ENCODE measurements at places on chromosomes 16 and 17.
A peak's percentile ranks its signal among the peaks of the same experiment; 100 is the strongest.

GRCh38 chr16:47052666-47053640, 79.5 kb upstream of the DNAJA2 start:
- no peak for DNase-seq

GRCh38 chr16:27237219-27238015, 31.2 kb downstream of the NSMCE1 start:
- DNase-seq, result peak; percentile 71

GRCh38 chr17:49210158-49211029, at the start of the genes ABI3 and GNGT2:
TSS of gene ABI3 (plus strand) at chr17:49210707. CDS start at chr17:49210725, 18 bp downstream.
TSS of gene GNGT2 (minus strand) at chr17:49210574. CDS start at chr17:49207422, 3,152 bp downstream.
- peak; percentile 49 for DNase-seq

- no peak for DNase-seq
These were observed 277.5 kb upstream of the HSBP1 start for GRCh38 chr16:83530293-83530692.

DNA sequence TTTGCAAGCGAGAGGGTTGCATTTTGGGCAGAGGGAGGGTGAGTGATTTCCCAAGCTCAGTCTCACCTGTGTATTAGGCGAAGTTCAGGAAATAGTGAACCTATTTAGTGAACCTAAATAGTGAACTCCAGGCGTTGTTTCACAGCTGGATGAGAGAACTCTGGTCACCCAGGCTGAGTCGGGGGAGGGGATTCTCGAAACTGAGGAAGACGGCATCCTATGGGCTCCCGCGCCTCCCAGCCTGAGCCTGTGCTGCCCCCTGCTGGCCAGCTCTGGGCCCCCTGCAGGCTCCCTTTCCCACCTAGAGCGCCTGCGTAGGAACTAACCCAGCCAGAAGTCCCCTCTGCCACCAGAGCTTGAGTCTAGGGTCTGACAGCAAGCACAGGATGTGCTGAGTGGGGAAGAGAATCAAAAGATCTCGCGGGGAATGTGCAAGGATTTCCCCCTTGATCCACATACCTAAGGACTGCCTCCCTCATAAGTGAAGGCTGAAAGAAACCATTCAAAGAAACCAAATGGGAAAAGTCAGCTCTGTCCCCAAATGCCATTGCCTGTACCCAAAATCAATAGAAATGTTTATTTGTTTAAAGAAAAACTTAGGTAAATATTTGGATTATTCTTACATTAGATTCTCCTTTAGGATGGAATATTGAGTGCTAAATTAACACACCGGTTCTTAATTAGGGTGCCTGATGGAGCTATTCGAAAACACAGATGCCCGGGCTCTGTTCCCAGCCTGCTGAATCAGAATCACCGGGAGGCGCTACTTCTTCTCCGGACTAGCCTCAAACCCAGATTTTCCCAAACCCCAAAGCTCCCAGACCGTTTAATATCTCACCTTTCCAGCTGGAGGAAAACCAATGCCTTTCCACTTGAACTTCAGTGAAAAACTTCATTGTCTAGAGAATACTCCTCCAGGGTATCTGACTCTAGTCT, 14.8 kb upstream of the MARVELD3 start:
- DNase-seq, result peak; percentile 76

- DNase-seq, result no peak
These were observed 508.0 kb downstream of the WWOX start for GRCh38 chr16:78607465-78607864.

- DNase-seq, result no peak
These were observed 3.1 kb downstream of the MFAP4 start for GRCh38 chr17:19383681-19384470.

- no peak for DNase-seq
These were observed 25.5 kb upstream of the TBX4 start for GRCh38 chr17:61426482-61427304.

DNA sequence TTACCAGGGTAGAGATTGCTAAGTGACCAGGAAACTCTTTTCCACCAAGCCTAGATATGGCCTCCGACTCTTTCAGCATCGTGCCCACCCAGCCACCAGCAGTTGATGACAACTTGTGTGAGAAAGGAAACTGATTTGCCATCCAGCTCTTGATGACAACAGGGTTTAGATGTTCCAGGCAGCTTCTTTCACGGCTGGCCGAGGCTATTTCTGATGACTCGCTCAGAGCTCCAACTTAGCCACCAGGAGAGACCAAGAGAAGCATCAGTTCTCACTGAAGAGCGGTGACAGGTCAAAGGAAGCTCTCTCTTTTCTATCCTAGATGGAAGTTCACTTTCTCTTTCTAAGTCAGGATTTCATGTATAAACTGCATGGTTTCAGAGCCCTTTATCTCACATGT, 61.2 kb downstream of the MPHOSPH6 start:
- no peak for DNase-seq

DNA sequence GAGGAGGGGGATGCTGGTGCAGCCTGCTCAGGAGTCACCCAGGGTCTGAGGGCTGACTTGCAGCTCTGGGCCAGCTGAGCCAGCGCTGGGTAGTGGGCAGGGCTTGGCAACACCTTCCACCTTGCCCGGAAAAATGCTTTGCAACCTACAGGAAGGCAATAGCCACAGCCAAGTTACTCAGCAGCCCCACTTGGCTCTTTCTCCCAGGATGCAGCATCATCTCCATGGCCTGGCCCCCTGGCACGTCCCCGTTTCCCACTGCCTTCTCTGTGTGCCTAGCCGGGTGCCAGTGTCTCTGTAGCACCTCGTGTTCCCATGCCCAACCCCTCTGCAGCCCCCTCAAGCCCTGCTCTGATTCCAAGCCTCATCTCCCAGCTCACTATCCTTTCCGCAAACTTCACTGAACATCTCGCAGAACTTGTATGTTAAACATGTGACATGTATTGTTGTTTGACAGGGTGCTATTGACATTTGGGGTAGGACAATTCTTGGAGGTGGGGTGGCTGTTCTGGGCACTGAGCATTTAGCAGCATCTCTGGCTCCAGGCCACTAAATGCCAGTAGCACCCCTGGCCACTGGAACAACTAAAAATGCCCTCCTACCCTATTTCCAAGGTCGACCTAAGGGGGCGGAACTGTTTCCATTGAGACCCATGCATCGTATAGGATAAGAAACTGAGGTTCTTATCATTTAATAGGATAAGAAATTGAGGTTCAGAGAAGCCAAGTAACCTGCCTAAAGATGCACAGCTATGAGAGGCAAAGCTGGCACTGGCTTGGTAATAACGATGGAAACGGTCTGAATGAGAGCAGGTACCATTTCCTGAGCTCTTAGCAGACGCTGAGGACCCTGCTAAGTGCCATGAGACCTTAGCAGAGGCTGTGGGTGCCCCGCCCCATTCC, 12.2 kb downstream of the DEXI start:
- no peak for DNase-seq

GRCh38 chr16:46717692-46718091, 28.2 kb downstream of the ORC6 start:
- no peak for DNase-seq

- no peak for DNase-seq
These were observed 32.6 kb downstream of the CDRT15 start for GRCh38 chr17:14204084-14204483.

GRCh38 chr16:85991425-85991824, 92.5 kb downstream of the IRF8 start:
- no peak for DNase-seq

DNA sequence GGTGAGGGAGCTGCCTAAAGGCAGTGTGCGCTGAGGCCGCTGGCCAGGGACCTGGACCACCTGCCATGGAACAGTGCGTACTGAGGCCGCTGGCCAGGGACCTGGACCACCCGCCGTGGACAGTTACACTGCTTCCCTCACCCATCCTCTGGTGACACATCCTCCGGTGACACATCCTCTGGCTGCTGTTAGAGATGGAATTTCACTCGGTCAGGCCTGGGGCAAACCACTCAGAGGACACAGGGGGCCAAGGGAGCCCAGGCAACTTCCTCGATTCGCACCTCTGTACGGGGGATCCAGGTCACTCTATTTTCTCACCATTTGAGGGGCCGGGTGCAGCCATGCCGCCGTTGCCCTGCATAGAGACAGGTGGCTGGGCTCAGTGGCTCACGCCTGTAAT, 32.4 kb upstream of the RPTOR start:
- DNase-seq, result no peak

DNA sequence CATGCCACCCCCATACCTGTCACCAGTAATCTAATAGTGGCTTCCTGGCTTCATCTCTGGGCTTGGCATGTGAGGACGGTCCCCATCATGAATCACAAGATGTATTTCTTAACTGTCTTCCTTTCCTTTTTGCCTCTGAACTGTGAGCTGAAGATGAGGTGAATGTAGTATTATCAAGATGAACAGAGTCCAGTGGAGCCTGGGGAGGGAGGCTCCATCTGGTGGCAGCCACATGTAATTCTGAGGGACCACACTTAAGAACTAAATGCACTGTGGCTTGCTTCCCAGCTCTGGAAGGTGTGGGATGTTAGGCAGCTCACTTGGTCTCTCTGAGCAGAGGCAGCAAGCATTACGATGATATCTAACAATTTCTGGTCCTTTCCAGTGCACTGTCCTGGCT, 354.9 kb upstream of the ASIC2 start:
- no peak for DNase-seq

GRCh38 chr17:66964930-66965800, 658 bp downstream of the CACNG4 start:
- DNase-seq, result no peak

DNA sequence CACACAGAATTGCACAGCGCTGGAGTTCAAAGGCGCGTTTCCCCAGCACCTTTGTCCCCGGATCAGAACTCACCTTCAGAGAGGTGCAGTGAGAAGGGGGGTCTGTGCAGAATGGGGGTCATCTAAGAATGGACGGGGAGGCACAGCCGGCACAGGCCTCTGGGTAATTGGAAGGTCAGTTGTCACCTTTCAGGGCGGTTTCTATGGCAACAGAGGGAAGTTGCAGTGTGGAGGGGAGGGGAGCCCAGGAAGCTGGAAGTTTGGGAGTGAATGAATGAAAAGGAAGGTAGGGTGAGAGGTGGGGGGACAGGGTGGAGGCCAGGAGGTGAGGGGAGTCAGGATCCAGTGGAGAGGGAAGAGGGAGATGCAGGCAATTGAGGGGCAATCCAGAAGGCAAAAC, 12.4 kb upstream of the KCNG4 start:
- no peak for DNase-seq

DNA sequence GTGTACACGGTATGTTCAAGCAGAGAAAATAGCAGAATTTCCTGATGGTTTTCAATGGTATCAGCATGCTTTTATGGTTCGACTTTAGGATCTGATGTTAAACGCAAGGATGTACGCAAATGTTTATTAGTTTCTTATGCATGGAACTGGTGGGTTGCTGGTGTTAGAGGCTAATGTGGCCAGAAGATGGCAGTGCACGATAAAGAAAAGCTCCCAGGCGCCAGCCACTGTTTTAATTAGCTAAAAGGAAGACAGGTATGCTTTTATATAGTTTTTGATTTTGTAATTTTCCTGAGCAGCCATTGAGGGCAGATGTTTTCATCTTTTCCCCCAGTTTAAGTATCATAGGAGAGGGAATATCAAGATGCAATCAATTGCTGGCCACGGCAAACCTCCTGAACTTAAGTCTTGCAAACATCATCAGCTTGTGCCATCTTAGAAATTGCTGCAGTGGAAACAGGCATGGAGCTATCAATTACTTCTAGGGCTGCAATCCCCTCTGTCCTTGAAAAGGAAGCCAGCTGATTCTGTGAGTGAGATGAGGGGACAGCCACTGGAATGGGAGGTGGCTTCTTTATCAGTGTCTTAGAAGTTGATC, 648.5 kb upstream of the RBFOX1 start:
- no peak for DNase-seq

GRCh38 chr16:88524973-88525662, 45.1 kb upstream of the ZC3H18 start:
- DNase-seq, result no peak

- DNase-seq, result no peak
These were observed 488.5 kb upstream of the SOX9 start for GRCh38 chr17:71632328-71632727.

GRCh38 chr16:84524346-84524920, 20.0 kb upstream of the MEAK7 start:
- no peak for DNase-seq

GRCh38 chr16:17203424-17203823, 267.3 kb downstream of the XYLT1 start:
- no peak for DNase-seq

- DNase-seq, result no peak
These were observed 21.3 kb downstream of the ZNF385C start for GRCh38 chr17:42076797-42077559.

DNA sequence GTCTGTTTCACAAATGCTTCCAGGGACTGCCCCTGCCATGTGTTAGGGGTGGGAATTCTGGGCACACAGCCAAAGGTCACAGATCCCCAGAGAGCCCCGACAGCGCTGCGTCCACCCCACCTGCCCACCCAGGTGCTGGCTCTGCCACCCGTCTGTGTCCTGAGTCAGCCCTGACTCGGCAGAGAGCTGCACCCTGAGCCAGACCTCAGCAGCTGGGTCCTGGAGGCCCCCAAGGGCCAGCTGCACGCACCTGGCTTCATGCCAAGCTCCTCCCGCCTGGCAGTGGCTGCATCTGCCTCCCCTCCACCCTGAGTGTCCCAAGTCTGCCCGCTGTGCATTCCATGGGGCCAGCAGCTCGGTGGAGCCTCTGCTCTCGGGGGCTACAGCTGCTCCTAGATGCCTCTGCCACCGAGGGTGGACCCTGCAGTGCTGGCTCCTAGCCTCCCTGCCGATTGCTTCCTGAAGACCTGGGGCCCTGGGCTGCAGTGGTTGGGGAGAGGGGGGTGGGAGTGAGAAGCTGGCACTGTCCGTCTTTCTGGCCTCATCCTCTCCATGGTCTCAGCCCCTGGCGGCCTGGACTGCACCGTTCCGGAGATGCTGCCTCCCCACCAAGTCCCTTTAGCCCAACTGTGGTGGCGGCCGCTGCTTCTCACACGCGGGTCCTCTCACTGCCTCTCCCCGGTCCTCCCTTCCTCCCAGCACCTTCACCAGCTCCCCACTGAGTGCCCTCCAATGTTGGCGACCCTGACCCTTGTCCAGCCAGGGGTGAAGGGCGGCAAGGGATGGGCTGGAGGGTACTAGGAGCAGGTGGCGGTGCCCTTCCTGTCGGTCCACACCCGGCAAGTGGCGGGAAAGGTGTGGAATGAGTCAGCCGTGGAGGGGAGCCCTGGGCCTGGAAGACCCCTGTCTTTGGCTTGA, 3.0 kb downstream of the SECTM1 start:
- no peak for DNase-seq

DNA sequence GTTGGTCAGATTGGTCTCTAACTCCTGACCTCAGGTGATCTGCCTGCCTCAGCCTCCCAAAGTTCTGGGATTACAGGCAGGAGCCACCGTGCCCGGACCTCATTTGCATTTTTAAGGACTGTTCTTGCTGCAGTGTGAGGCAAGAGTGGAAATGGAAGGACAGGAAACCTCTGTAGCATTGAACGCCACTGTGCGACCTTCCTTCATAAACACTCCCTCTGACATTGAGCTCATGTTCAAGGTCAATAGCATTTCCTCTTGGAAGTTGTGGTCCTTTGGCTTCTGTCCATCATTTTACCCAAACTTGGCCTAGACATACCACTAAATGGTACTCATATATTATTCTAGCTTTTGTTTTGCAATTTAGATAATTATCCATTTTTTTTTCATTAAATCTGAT, 32.8 kb upstream of the ABCA8 start:
- DNase-seq, result no peak

DNA sequence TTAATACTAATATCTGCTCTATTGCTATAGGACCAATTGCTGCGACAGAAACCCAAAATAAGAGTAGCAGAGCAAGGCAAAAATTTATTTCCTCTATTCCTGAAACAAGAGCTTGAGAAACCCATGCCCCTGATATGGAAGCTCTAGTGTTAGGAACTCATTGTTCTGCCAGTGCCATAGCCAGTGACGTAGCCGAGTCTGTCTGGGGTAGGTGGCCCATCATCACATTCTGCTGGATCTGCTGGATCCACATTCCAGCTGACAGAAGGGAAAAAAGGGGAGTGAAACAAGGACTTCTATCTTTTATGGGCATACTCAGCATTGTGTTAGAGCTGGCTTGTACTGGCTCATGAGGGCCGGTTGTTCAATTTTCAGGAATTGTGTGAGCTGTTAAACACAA, 248.9 kb upstream of the MON1B start:
- DNase-seq, result no peak

All from stimulated activated CD8-positive, alpha-beta memory T cell treated with anti-CD3 and anti-CD28 coated beads, Interleukin-2, amount 100 ng/mL, for 48 hours (primary cell).